ENCODE measurements at places on chromosomes 5 and 9.

DNA sequence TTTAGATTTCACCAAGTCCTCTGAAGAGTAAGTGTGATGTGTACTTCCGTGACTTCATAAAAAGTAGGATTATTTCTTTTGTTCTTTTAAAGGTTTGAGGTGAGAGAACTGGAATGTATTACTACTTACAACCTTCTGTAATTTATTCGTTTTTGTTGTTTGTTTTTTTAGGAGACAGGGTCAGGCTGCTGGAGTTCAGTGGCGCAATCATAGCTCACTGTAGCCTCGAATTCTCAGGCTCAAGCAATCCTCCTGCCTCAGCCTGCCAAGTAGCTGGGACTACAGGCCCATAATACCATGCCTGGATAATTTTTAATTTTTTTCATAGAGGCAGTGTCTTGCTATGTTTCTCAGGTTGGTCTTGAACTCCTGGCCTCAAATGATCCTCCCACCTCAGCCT is 68.3 kb upstream of the RETREG1 start:
- no peak for DNase-seq

DNA sequence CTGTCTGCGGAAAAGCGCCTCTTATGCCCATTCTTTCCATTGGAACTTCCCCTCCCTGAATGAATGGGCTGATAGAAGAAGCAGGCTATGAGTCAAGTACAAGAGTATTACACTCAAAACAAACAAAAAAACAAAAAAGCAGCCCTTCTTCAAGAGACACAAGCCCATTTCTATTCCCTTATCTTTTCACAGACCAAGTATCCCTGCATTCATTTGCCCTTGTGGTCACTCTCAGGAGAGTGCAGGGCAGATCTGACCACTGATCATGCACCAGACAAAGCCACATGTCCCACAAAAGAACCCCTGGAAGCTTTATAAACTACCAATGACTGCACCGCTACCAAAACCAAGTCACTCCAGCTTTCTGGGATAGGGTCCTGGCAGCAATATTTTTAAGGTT is 262.5 kb upstream of the TAS2R1 start:
- no peak for DNase-seq

DNA sequence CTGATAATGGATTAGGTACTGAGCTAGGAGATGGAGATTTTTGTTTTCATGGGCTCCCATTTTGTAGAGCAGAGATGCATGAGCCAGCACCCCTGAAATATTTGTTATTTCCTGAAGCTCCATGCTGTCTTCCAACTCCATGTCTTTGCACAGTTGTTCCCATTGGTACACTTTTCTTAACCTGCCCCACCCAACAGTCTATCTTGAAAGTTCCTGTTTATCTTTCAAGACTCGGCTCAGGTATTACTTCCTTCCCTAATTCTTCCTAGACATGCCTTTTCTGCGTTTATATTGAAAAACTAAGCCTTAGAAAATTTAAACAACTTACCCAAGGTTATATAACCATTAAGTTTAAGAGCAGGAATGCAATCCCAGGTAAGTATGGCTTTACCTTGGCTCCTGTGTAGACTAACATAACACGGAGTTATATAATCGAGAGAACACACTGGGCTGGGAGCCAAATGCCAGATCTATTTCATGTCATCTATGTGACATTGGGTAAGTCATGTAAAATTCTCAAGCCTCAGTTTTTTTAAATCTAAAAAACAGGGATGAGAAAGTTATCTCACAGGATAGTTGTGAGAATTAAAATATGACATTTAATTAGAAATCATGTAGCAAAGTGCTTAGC is 67.4 kb downstream of the LIX1 start:
- no peak for DNase-seq

- DNase-seq = no peak
These were observed 173.9 kb downstream of the GNAQ start for GRCh38 chr9:77857513-77858259.

- DNase-seq = no peak
These were observed 32.4 kb downstream of the RANBP6 start for GRCh38 chr9:5983042-5983441.

DNA sequence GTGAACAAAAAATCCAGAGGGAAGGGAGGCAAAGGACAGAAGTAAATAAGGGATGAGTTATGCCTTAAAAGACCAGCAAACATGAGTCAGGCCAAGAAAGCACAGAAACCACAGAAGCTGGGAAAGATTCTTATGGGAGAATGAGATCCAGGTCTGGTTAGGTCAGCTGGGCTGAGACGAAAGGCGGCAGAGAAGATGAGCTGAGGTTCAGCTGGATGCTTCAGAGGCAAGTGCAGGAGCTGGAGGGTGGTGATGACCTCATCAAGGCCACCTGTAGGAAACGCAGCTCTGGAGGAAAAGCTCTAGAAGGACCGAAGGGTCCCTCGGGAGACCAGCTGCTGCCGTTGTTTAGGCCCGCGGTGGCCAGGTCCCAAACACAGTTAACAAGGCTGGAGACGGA is 152.0 kb downstream of the MYO10 start:
- DNase-seq = no peak

DNA sequence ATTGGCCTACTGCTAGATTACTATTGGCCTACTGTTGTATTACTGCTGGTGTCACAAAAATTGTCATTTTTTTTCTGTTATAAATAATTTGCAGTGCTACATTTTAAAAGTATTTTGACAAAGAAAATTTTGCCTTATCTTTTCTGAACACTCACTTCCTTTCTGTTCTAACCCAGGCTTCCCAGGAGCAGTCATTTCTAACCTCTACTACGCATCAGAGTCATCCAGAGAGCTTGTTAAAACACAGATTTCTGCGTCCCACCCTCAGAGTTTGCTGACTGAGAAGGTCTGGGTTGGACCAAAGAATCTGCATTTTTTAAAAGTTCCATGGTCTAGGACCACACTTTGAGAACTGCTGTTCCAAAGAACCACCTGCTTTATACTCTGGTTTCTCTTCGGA is 306.1 kb downstream of the GLIS3 start:
- DNase-seq = no peak

GRCh38 chr9:129910628-129911567 is 75.6 kb downstream of the USP20 start:
- DNase-seq = peak; percentile 79

DNA sequence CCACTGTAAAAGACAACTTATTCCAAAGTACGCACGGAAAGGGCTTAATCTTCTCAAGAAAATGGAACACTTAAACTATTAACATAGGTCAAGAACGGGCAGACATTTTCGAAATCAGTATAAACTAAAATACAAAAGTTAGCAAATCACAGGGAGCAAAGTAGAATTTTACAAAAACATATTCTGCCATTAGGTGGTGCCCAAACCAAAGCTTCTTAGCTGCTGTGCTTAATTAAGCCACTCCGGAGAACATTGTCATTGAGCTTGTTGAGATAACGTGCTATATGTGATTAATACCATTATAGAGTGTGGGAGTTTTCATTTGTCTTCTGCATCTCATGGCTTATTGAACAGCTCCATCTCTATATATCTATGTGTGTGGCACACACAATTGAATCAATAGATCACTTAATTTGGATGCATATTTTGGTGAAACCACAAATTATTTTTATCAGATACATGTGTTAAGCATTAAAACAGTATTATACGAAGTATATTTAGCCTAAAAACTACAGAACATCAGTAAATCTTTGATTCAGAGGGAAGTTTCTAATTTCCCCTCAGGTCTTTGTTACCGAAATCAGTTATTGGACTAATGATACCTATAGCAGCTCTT is 23.4 kb downstream of the UBLCP1 start:
- no peak for DNase-seq

DNA sequence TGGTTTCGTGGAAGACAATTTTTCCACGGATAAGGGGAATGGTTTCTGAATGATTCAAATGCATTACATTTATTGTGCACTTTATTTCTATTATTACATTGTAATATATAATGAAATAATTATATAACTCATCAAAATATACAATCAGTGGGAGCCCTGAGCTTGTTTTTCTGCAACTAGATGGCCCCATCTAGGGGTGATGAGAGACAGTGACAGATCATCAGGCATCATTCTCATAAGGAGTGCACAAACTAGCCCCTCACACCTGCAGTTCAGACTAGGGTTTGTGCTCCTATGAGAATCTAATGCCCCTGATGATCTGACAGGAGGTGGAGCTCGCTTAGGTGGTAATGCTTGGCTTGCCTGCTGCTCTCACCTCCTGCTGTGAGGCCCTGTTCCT is 6.4 kb downstream of the ISCA1 start:
- no peak for DNase-seq

DNA sequence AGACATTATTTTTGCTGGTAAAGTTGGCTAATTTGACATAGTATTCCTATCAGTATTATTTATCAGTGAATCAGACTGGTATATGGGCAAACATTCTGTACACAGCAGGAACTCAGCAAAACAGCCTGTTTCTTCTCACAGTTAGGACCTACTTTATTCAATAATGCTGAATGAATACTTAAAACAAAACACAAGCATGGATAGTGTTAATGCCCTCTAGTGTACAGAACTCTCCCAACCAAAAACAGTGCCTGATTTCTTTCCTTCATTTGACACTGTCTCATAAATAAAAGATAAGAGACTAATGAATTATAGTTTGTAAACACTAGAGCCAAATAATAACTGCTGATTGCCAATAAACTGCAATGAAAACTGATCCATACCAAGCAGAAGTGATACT is 1113.3 kb downstream of the PTPRD start:
- no peak for DNase-seq

DNA sequence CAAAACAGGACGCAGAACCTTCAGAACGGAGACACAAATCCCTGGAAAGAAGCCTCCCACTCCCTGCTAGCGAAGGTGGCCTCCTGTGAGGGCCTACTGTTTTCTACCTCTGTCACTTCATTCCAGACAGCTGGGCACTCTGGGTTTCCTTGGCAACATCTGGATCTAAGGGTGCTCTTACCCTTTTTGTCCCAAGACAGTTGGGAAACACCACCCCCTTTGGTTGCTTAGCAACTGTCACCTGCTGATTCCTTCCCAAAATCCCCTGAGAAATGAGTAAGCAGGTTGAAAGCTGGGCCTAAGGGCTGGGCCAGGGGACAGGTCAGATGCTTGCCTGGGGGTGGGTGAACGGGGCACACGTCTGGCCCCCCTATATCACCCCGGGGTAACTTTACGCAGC is 29.4 kb downstream of the NANS start:
- DNase-seq = no peak

DNA sequence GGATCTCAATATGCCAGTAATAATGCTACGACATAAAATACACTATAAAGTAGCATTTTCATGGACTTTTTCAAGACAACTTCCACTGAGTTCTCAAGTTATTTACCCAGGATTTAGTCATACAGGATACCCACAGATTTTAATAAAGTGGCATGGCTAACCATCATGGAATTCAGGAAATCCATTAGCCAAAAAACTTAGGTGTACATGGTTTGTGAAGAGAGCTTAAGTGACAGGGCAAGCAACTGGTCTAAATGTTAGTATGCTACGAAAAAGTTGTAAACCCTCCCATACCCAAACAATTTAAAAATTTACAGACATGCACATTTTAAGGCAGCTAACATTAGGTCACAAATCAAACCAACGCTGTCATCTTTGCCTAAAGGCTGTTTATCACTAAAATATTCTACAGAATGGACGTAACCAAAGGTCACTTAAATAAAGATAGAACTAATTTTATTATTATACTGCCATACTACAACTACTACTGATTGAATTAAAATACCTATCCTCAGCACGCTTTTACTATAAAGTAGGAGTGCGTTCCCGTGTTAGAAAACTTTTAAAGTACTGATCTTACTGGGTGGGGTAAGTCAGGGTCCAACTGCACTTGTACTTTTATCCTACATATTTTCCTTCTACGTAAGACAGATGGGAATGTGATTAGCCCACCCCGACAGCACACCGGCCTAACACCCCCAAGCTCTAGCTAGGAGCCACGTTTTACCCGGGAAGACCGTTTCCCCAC is 1.1 kb downstream of the UBTD2 start:
- no peak for DNase-seq

GRCh38 chr9:87606841-87607521 is 109.3 kb downstream of the DAPK1 start:
- no peak for DNase-seq

DNA sequence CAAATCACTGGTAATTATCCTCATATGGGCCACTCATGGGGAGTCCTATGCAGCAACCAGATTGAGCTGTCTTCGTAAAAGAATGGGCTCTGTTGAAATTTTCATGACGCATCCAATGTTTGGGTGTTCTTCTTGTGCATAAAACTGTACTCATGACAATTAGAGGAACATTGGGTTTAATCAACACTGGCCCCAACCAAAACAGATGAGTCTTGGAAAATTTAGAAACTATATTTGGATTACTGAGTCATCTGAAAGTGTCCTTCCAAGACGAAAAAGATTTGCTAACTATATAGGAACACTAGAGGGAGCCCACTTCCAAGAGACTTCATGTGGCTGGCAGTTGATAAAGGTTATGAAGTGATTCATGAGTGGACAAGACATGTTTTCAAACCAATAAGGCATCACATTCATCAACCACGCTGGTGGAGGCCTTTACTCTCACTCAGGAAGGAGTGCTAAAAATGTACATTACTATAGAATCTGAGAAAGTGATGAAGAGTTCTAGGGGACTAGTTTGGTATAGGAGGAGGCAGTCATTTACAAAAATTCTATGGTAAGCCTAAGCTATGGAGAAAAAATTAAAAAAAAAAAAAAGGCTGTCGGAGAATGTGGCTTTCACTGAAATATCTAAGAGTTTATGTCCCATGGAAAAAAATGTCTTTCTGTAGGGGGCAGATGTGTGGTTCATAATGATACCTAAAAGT is 313.5 kb downstream of the PRDM9 start:
- DNase-seq = no peak

DNA sequence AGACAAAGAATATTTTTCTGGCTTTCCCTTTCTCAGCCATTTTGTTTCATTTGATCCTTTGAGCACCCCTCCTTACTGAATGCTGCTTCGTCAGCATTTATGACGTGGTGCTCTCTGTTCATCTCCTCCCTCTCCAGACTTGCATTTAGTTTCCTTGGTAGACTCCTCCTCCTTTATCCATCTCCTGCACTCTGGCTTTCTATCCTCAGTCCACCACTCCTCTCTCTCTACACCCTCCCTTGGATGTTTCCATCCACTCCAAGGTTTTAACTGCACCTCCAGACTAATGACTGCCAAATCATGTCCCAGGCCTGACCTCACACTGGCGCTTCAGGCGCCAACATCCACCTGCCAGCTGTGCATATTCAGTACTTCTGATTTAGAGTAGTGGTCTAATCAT is 245.4 kb downstream of the RAB3C start:
- DNase-seq = no peak

GRCh38 chr5:136063778-136064465 is 35.1 kb downstream of the TGFBI start:
- no peak for DNase-seq

GRCh38 chr9:33946779-33947535 is 101.7 kb downstream of the UBAP2 start:
- peak; percentile 47 for DNase-seq

DNA sequence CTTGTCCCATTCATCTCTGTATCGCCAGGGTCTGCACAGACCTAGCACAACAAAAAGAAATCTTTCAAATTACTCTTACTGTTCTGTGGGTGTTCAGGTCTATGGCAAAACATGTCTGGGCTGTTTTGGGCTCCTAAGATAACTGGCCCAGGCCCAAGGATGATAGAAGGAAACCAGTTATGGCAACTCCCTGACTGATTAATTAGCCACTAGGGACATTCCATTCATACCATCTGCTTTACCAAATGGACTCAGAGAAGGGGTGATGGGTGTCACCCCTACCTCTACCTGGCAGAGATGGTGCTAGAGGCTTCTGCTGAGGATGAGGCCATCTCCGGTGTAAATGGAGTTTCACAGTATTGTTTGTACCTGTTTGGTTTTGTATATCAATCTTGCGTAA is 1.9 kb downstream of the SLC31A2 start:
- no peak for DNase-seq

All from smooth muscle cell of the brain vasculature (primary cell).